Thymus (tissue), 14 donors: ENCODE measurements at places on chromosomes 6 and 20.

- DNase-seq = no peak
- no peak overlapping the region for H3K4me3 ChIP-seq
- no peaks in the 10 kb centered on the region for H3K36me3 ChIP-seq
- no peaks in the 10 kb centered on the region for H3K4me1 ChIP-seq
- no peaks in the 10 kb centered on the region for H3K27me3 ChIP-seq
Observed at GRCh38 chr6:35403544-35404442, 48.3 kb upstream of the FANCE start.

- no peaks in the 10 kb centered on the region for H3K36me3 ChIP-seq
- no peaks in the 10 kb centered on the region for H3K4me1 ChIP-seq
- DNase-seq = no peak
- no peak overlapping the region for H3K27ac ChIP-seq
- H3K4me3 ChIP-seq = no peak overlapping the region
Observed at GRCh38 chr20:17014756-17015366, 212.0 kb upstream of the PCSK2 start.

DNA sequence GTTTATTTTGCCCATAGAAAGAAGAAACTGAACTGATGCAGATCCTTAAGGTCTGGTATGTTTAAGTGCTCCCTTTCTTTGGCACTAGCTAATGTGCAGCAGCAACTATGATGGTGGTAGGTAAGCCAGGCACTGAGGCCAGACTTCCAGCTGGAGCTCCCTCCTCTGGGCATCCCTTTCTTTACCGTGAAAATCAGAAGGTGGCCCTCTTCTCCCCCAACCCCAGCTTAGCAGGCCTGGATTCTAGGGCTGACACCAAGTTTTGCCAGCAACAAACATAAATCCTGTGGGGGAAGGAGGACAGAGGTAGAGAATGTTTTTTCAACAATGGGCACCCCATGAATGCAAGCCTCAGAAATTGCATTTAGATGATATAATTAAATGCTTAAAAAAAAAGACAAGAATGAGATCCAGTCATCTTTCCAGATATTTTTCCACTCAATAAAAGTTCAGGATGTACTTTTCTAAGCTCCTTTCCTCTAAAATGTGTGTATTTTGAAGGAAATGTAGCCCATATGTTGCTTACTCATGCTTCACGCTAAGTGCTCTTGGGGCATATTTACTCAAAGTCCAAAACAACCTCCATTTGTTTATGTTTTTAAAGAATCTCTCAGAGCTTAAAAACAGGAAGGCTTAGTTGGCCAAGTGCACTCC lies 123.9 kb upstream of the NXT1 start:
- no peaks in the 10 kb centered on the region for H3K4me1 ChIP-seq
- no peak for DNase-seq
- H3K36me3 ChIP-seq = no peaks in the 10 kb centered on the region
- no peak overlapping the region for H3K27ac ChIP-seq
- no peak overlapping the region for H3K4me3 ChIP-seq

DNA sequence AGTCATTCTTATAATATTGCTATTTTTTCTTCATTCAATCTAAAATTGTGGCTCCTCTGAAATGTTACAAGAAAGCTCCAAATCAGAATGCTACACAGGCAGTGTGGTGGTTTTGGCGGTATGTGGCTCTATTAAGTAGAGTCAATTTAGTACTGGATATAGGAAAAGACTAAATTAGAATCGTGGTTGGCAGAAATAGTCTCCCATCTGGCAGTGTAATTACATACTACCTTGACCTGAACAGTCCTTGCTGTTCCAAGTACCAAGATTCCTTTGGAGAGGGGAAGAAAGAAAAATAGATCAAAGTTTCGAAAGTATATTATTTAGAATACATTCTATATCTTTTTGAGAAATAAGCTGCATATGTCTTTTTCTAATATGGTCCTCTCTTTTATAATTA lies 78.2 kb downstream of the C6orf118 start:
- H3K4me3 ChIP-seq = no peak overlapping the region
- H3K27me3 ChIP-seq = no peaks in the 10 kb centered on the region
- DNase-seq = no peak
- H3K36me3 ChIP-seq = no peaks in the 10 kb centered on the region
- no peak overlapping the region for H3K27ac ChIP-seq

DNA sequence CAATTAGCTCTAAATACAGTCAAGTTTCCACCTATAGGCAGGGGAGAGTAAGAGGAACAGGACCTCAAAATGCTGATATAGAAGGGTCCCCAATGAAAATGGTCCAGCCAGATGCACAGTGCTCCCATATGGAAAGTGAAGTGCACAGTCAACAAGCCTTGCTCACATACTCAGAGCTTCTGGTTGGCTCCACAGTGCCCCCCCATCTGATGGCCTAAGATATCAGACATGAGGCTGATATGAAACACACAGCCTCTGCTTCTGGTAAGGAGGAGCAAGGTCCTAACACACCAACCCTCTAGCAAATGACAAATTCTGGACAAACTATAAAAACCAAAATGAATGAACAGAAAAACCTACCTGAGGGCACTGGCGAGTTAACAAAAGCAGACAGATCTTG lies 111.4 kb upstream of the EMILIN3 start:
- no peak overlapping the region for H3K27ac ChIP-seq
- DNase-seq = no peak
- H3K27me3 ChIP-seq = no peaks in the 10 kb centered on the region
- no peak overlapping the region for H3K4me3 ChIP-seq
- peaks cover 8% of the 10 kb centered on the region for H3K36me3 ChIP-seq

- no peak overlapping the region for H3K27ac ChIP-seq
- no peak overlapping the region for H3K4me3 ChIP-seq
- H3K27me3 ChIP-seq = no peaks in the 10 kb centered on the region
- H3K4me1 ChIP-seq = no peaks in the 10 kb centered on the region
- DNase-seq = no peak
- H3K36me3 ChIP-seq = no peaks in the 10 kb centered on the region
Observed at GRCh38 chr20:5614506-5614905, 135.7 kb upstream of the SHLD1 start.

DNA sequence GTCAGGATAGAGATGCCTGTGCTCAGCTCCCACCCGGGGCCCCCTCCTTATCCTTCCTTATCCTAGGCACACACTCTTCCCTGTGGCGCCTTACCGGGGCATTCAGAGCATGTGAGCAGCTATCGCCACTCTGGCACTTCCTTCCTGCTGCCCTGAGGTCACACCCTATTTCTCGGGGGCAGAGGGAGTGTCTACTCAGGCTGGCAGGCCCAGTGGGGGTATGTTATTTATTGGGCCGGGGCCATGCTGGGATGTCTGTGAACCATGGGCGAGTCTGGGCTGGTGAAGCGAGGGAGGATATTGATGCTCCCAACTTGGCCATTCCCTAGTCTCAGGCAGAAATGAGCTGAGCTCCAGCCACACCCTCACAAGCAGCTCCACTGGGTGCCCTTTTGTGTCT lies 3.9 kb upstream of the LY6G6D start:
- no peak overlapping the region for H3K27ac ChIP-seq
- no peak overlapping the region for H3K4me3 ChIP-seq
- H3K4me1 ChIP-seq = peaks cover 48% of the 10 kb centered on the region
- no peak for DNase-seq

- H3K27me3 ChIP-seq = no peaks in the 10 kb centered on the region
- no peak overlapping the region for H3K4me3 ChIP-seq
- H3K4me1 ChIP-seq = peaks cover 10% of the 10 kb centered on the region
Observed at GRCh38 chr20:49635166-49635565, 67.2 kb upstream of the PTGIS start.

GRCh38 chr6:99905209-99906106 lies 88.6 kb downstream of the MCHR2 start:
- H3K27ac ChIP-seq = no peak overlapping the region
- no peaks in the 10 kb centered on the region for H3K36me3 ChIP-seq
- no peak for DNase-seq
- H3K4me3 ChIP-seq = no peak overlapping the region
- no peaks in the 10 kb centered on the region for H3K27me3 ChIP-seq
- H3K4me1 ChIP-seq = no peaks in the 10 kb centered on the region
